H9 (cell line): ENCODE measurements at places on chromosomes 12 and 14. TPM values are rescaled to one million over a fixed set of nuclear protein-coding genes. Genes with fewer than 3 reads are reported as not detected.
A peak's percentile ranks its signal among the peaks of the same experiment; 100 is the strongest.

The FAIM2 gene
- total RNA-seq: 0.22 and 0.42 TPM in 2 replicates

GRCh38 chr12:81468206-81468605 lies 290.9 kb downstream of the PPFIA2 start:
- DNase-seq: no peak

- no peak for DNase-seq
Measured at GRCh38 chr12:15004421-15004820, 31.6 kb downstream of the PDE6H start.

- DNase-seq: no peak
Measured at GRCh38 chr14:50099335-50099734, 17.0 kb downstream of the VCPKMT start.

DNA sequence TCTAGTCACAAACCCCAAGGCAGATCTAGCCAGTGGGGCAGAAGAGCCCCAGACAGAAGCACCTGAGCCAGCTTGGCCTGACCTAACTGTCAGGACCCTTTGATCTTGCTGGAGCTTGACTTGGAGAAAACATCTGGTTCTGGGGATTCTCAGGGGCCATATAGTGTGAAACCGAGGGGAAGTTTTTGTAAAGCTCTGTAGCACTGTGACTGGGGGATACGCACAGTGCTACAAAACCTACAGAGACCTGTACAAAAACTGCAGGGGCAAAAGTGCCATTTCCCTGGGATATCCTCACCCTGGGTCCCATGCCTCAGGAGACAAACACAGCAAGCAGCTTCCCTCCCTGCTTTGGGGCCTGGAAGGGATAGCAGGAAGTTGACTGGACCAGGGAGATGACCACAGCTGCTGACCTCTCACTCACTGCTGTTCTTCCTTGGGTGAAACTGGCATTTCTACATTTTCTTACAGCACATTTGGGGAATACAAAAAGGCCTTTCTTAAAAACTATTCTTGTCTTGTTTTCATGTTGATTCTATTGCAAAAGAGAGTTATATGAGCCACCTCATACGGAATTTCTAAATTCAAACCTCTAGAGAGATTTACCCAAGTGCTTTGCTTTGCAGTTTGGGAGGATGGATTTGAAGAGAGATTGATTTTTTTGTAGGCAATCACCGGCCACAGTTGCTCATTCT lies 140.0 kb downstream of the DAD1 start:
- no peak for DNase-seq

DNA sequence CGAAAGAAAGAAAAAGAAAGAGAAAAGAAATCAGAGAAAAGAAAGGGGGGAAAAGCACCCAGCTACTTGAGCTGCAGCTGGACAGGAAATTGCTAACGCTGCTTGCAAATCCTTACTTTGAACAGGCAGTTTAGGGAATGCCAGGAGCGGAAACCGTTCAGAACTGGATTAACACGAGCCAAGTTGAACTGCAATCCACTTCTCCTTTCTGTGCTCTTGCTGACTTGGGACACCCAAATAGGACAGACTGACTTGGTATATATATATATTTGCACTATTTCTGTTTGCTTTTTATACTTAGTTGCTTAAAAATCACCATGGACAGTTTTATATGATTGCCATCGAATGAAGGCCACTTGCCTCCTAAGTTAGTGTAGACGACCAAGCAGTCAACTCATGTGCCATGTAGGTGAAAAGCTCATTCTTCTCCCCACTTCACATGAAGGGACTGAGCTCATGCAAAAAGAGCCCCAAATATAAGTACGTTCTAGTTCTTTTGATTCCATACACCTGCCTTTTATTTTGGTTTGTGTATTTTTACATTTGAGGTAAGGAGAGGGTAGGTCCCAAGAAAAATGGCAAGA lies 5.5 kb downstream of the DUSP6 start:
- DNase-seq: no peak

DNA sequence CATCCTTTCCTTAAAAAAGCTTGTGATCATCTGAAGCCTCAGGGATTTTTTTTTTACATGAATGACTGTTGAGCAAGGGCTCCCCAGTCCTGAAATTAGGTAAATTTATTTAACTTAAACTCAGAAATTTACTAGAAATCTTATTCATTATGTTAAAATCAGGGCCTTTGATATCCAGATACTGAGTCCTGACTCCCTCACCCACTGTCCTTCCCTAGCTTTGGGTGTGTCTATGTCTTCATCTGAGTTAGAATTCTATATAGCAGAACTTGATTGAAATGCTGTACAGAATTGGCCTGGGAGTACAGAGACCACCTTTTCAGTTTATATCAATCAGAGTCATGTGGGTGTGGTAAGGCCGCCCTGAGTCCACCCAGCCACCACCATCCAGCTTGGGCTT lies 260.0 kb downstream of the CACNA1C start:
- no peak for DNase-seq

The PPFIA2 gene
- total RNA-seq: 0.39 and 1.3 TPM in 2 replicates

- DNase-seq: peak; percentile 73
Measured at GRCh38 chr14:76267322-76268046, 108.5 kb upstream of the ESRRB start.

- DNase-seq: peak; percentile 59
Measured at GRCh38 chr14:60651796-60652673, 2.8 kb upstream of the SIX1 start.

- DNase-seq: no peak
Measured at GRCh38 chr12:118870551-118870950, 110.8 kb upstream of the SRRM4 start.

DNA sequence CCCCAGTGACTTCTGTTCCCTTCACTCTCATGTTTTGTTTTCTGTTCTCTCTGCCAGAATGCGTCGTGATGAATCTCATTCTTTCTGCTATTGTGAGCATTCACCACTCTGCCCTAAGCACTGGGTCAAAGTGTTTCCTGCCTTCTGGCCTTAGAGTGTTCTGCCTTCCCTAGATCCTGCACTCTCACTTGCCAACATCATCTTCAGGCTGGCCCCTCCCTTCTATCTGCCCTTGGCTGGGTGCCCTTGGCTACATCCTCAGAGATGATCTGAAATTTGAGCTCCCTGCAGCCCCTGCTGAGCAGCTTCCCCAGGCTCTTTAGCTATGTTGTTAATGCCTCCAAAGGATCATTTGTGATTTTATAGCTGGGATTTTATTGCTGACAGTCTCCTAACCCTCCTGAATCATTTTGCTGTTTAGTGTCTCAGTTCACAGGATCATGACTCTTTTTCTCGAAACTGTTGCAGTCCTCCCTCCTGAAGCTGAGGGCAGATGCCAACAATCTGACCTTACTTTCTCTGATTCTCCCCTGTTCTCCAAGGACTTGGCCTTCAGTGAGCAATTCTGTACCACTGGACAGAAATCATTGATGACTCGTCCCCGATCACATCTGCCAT lies 4.5 kb downstream of the DHRS2 start:
- peak; percentile 49 for DNase-seq

GRCh38 chr12:15782667-15783066 lies 6.5 kb downstream of the EPS8 start:
- DNase-seq: no peak

GRCh38 chr14:31212893-31213292 lies 5.3 kb upstream of the HECTD1 start:
- DNase-seq: no peak

GRCh38 chr12:15532364-15532977 lies 210.2 kb downstream of the PTPRO start:
- DNase-seq: peak; percentile 72

The OSBPL8 gene
- total RNA-seq: 60.6 and 61.2 TPM in 2 replicates

- no peak for DNase-seq
Measured at GRCh38 chr12:105812366-105812765, 326.4 kb downstream of the NUAK1 start.
